ENCODE measurements at places on chromosomes 11 and 22. TPM values are rescaled to one million over a fixed set of nuclear protein-coding genes. Genes with fewer than 3 reads are reported as not detected.

- DNase-seq, result no peak
Observed at GRCh38 chr11:45945397-45945999, 23.0 kb downstream of the LARGE2 start.

The MMP8 gene
- total RNA-seq, result not detected

DNA sequence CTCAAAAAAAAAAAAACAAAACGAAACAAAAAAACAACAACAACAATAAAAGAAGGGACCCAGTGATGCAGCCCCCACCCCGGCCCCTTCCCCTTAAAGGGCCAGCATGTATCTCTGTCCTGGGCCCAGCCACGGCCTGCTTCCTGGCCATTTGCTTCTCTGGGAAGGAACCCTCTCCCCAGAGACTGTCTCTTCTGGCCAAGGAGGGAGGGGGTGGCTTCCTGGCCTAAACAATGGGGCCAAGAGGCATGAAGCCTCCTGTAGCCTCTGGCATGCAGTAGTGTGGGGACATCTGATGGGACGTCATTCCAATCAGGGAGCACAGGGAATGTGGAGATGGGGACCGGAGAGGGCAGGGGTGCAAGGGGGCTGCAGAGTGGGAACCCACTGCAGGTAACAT is 25.5 kb upstream of the PDGFB start:
- no peak for DNase-seq

DNA sequence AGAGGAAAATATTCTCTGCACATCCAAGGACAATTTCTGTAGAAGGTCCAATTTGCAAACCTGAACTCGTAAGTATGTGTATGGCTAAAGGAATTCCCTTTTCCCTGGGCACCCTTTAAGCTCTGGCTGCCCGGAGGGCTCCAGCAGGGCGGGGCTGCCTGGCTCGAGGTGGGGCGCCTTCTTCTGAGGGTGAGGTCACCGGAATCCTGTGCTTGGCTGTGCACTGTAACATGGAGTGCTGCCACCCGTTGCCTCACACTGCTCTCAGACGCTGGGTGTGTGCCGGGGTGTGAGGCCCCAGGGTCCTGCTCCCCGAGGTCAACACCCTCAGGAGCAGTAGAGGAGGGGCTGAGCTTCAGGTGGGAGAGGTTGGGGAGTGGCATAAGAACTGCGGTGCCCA is 61.5 kb downstream of the SYN3 start:
- DNase-seq, result peak; percentile 86

The SPINDOC gene
- 13.1 TPM for total RNA-seq

The RBM7 gene
- total RNA-seq, result 20.4 TPM

DNA sequence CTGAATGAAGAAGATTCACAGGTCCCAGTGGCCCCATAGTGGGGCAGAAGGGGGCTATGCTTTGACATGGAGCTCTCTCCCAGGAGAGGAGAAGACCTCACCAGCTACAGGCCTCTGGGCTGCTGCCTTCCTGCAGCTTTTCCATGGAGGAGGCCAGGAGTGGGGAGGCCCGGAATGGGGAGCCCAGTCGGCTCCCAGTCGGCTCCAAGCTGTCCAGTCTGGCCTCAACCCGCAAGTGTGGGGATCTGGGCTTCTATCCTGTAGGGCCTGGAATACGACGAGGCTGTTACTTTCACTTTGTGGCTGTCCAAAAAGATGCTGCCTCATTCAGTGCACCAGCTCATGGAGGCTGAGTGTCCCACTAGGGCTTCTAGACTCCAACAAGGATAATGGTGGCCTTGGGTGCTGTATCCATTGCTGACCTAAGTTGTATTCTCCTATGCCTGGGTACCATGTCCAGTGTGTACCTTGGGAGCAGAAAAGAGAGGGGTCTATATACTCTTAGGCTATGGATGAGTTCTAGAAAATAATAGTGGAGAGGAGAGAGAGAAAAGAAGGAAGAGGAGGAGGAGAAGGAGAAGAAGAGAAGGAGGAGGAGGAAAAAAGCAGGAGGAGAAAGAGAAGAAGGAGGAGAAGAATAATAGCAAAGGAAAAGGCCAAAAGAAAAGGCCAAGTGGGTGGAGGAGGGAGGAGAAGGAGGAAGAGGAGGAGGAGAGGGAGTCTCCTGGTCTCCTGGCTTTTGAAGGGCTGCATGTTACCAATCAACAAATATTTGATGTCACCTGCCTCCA is 1.1 kb downstream of the MYO18B start:
- DNase-seq, result no peak

DNA sequence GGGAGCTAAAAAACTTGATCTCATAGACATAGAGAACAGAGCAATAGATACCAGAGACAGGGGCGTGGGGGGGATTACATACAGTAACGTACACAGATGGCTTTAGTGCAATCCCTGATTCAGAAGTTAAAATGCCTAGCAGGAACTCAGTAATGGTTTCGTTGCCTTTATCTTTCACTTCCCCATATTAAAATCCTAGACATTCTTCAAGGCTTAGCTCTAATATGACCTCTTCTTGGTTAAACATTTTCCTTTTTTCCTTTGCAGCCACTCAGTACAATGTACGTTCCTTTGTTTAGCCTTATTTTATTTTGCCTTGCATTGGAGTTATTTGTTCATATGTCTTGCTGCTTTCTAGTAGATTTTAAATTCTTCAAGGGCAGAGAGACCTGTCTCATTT is 104.9 kb downstream of the C11orf87 start:
- DNase-seq, result no peak

- DNase-seq, result no peak
Observed at GRCh38 chr11:30521297-30522071, 64.7 kb downstream of the MPPED2 start.

DNA sequence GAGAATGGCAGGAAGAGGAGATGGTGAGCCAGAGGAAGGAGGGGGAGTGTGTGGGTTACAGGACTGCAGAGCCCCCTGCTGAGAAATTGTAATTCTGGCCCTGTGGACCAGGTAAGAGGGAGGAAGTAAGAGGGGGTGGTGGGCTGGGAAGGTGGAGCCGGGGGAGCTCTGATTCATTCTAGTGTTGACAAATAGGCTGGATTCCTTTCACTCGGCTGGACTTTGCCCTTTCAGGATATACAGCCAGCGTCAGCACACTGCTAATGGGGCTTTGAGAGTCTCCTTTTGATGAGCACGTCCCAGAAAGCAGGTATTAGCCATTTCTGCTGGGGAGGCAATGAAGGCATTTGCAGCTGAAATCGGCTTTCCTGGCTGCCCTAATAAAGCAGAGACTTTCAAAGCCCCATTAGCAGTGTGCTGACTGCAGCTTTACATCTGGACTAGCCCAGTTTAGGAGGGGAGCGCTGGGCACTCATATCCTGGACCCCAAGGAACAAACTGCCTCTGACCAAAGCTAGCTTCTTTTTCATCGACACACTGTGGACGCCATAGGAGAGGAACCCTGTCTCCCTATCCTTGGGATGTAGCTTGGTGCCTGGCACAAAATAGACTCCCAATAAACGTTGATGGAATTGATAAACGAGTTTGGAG is 44.8 kb upstream of the CADM1 start:
- DNase-seq, result no peak

DNA sequence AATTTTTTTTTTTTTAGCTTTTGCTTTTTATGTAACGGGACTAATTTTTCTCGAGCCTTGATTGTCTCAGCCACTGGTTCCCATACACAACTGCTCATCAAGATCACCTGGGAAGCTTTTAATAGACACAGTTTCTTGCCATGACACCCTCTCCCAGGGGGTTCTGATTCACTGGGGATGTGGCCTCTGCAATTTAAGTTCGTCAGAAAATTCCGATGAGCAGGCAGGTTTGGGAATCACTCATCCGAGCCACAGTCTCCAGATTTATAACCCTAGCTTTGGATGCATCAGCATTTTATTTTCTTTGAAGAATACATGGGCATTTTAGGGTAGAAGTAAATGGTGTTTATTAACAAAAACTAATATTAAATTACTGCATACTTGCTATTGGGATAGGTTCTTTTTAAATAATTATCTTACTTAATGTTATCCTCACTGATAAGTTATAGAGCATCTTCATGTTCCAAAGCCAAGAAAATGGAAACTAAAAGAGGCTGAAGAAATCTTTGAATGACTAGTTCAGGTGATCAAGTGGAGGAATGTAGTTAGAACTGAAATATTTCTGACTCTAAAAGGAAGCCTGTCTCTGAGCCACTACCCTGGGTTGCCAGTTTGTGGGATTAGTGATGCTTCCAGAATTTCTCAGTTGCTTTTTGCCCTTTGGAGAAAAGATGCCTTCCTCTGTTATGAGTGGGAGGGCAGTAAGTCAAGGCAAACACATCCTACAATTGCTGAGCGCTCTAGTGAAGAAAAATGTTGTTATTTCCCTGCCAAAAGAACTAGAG is 319.0 kb downstream of the DDX10 start:
- DNase-seq, result no peak

The RFPL3 gene
- total RNA-seq, result not detected

The SCARF2 gene
- 2.7 TPM for total RNA-seq

The DERL3 gene
- 2.1 TPM for total RNA-seq

- DNase-seq, result no peak
Observed at GRCh38 chr22:35359380-35360065, 21.4 kb upstream of the HMOX1 start.

- DNase-seq, result no peak
Observed at GRCh38 chr11:107801641-107802040, 56.9 kb downstream of the SLC35F2 start.

DNA sequence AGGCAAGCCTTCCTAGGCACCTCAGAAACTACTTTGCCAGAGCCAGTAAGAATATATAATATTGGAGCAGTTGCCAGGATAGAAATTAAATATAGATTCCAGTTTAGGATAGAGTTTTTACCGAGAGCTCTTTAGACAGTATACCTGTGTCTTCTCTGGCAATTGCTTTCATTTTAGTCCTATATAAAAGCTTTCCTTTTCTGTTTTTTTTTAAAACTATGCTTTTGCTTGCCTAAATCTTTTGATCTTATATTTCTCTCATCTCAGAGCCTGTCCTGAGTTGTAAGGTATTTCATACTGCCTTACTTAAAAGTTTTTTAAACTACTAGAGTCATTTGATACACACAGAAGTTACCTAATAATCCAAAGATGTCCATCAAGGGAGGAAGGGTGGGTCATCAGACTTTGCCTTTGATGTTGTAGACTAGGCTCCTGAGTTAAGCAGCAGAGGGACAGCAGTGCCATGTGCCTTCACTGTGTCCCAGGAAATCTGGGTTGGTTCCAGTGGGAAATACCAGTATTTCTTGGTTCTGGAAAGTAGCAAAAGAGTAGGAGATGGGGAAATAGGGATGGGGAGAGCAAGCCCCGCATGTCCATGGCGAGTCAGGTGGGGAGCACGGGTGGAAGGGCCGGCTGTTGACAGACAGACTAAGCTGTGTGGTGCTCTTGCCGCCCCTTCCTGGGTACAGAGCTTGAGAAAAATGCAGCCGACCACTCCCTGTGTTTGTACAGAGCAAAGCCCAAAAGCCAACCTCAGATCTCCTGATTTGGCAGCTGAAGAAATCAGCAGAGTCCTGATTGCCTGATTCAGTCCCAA is 11.2 kb downstream of the MCAM start:
- no peak for DNase-seq

The OLFML1 gene
- total RNA-seq, result 5.7 TPM

DNA sequence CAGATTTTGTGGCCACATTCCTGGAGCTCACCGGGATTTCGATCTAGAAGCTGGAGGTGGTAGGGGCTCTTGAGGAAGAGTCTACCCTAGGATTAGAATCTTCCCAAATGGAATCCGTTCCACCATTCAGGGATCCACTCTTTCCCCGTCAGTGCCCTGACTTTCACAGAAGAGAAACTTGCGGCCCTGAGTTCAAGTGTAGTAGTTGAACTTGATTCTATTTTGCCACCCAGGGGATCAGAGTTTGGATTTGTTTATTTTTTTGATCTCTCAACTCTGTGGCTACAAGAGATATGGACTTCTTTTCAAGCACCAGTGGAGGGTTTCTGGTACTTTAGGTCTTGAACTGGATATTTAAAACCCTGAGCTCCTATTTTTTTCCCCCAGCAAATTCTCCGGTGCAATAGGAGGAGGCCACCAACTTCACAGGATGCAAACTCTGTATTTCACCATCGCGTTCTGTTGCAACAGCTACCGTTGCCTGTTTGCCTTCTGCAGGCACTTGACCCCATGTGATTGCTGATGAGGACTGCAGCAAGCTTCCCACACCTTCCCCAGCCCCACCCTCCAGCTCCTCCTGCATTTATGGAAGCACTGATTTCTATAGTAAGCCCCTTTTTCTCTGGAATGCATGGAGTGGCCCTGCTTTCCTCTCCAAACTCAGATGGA is 14.8 kb upstream of the MRGPRF start:
- DNase-seq, result no peak

The TUBGCP6 gene
- 18.4 TPM for total RNA-seq

DNA sequence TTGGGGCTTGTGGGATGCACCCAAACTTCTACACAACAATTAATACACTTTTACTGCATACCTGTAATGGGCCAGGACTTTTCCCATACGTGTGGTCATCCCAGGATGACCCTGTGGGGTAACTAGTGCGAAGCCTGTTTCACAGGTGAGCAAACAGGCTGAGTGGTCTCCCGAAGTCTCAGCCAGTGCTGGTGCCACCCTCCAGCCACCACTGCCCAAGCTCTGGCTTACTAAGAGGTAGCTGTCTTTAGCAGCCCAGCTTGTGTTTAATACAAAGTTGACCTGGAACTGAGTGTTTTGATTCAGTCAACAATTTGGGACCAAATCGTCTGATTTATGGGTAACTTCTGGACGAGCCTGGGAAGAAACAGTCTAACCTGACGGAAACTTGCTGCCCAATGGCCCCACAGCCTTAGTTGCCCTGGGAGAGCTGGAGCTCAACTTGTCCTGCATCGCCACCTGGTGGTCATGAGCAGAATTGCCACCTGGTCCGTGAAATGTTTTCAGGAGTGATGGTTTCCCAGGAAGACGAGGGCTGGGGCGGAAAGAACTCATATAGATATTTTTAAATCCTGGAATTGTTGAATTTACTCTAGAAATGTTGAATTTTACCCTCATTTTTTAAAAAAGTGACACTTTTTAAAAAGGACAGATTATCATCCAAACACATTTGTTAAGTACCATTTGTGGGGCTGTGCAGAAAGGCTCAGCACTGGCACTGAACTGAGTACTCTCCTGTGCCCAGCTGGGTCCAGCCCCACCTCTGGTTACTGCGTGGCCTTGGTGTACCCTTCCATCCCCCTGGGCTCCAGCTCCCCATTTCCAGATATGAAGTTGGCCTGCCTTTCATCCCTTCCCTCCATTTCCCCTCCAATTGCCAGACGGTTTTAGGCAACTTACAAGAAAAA is 95.5 kb upstream of the PARVA start:
- peak; percentile 86 for DNase-seq

The KCNJ11 gene
- 29.2 TPM for total RNA-seq

- DNase-seq, result no peak
Observed at GRCh38 chr11:126948563-126948962, 52.0 kb downstream of the KIRREL3 start.

- peak; percentile 17 for DNase-seq
Observed at GRCh38 chr11:70581991-70582885, 183.9 kb downstream of the CTTN start.

Measured in left ventricle myocardium superior (tissue), 1 donor.